PC-3 (cell line): ENCODE measurements at places on chromosomes 1 and 21.

DNA sequence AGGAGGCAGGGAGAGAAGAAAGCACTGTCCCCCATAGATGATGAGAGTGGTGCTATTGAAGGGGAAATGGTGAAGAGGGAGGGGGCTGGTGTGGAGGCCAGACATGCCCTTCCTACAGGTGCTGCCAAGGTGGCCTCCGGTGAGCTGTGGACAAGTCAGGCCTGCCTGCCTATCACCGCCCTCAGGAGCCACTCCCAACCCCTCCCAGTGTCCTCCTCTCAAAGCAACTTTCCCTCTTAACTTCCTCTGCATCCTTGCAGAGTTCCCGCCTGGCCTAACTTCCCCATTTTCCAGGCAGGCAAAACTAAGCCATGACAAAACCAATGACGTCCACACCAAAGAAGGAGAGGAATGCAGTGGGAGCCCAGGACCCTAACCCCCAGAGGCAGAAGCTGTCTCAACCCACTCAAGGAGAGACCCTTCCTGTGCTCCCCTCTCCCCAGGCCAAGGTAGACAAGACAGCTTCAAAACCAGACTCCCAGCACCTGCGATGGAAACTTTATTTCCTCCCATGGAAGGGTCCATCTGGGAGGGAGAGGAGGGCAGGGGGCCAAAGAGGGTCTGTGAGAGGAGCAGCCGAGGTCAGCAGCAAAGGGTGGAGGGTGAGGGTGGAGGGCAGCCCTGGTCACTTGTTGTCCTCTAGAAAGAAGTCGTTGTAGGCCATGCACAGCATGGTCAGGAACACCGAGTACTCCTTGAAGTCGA, 1.0 kb upstream of the S100A6 start:
- H3K27me3 ChIP-seq = no peaks in the 10 kb centered on the region
- peak overlapping the region; percentile 47 for H3K4me3 ChIP-seq

DNA sequence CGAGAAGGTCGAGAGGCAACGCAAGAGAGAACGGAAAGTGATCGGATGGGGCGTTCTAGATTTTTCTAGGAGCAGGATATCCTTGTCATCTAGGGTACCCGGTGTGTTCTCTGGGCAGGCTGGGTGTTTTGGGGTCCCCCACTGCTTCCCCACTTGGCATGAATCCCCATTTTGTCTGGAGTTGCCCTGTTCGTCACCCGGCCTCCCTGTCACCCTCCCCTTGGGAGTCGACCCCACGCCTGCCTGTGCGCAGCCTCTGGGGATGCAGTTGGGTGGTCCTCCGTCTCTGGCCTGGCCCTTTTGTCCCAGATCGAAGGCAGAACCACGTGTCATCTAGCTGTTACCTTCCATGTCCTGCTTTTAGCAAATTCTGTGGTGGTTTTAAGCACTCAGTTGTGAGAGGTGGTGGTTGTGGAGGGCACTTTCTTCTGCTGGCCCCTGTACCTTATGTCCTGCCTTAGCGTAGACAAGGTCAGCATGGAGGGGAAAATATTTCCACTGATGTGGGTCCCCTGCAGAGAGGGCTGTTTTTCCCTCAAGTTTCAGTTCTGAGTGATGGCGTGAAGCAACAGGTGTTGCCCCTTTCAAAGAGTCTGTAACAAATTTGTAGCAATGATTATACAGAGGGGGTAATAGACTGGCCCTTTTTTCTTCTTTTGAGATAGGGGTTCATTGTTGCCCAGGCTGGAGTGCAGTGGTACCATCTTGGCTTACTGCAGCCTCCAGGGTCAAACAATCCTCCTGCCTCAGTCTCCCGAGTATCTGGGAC, 35.6 kb downstream of the CHAF1B start:
- no peaks in the 10 kb centered on the region for H3K27me3 ChIP-seq
- H3K36me3 ChIP-seq = peaks cover 8% of the 10 kb centered on the region
- H3K4me1 ChIP-seq = no peaks in the 10 kb centered on the region; the same call in 1 of the 2 replicates
- no peak overlapping the region for H3K4me3 ChIP-seq

GRCh38 chr1:24463776-24464735, 38.6 kb upstream of the RCAN3 start:
- peaks cover 27% of the 10 kb centered on the region for H3K36me3 ChIP-seq
- H3K27ac ChIP-seq = no peak overlapping the region
- H3K4me1 ChIP-seq = peaks cover 4% of the 10 kb centered on the region; the same call in 1 of the 2 replicates
- H3K27me3 ChIP-seq = no peaks in the 10 kb centered on the region
- DNase-seq = no peak

GRCh38 chr1:179305450-179305849, 11.9 kb downstream of the SOAT1 start:
- no peak overlapping the region for H3K4me3 ChIP-seq
- no peaks in the 10 kb centered on the region for H3K27me3 ChIP-seq
- H3K27ac ChIP-seq = no peak overlapping the region
- H3K4me1 ChIP-seq = peaks cover 13% of the 10 kb centered on the region
- peak; percentile 13 for DNase-seq

GRCh38 chr21:19130379-19131028, 726.9 kb upstream of the TMPRSS15 start:
- no peak for DNase-seq
- H3K27ac ChIP-seq = no peak overlapping the region
- H3K36me3 ChIP-seq = no peaks in the 10 kb centered on the region
- no peaks in the 10 kb centered on the region for H3K4me1 ChIP-seq
- H3K27me3 ChIP-seq = no peaks in the 10 kb centered on the region
- no peak overlapping the region for H3K4me3 ChIP-seq

DNA sequence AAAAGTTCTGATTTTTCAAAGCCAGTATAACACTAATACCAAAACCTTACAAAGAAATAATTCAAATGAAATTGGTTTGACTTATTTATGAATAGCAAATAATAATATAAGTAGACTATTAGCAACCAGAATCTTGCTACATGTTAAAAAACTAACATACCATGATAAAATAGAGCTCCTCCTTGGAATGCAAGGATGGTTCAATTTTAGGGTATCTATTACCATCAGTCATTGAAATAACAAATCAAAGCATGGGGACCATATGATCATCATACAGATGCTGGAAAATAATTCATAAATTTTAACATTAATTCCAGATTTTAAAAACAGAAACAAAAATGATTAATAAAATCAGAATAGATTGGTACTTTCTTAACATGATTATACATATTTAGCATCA, 66.3 kb downstream of the RRAGC start:
- no peak overlapping the region for H3K27ac ChIP-seq
- no peak overlapping the region for H3K4me3 ChIP-seq
- H3K36me3 ChIP-seq = no peaks in the 10 kb centered on the region

DNA sequence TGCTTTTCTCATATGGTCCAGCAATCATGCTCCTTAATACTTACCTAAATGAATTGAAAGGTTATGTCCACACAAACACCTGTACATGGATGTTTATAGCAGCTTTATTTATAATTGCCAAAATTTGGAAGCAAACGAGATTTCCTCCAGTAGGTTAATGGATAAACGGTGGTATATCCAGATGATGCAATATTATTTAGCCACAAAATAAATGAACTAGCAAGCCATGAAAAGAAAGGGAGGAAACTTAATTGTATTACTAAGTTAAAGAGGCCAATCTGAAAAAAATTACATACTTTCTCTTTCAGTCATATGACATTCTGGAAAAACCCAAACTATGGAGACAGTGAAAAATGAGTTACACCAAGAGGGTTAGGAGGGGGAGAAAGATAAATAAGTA, 76.3 kb upstream of the LRRC7 start:
- H3K27ac ChIP-seq = no peak overlapping the region
- H3K4me3 ChIP-seq = no peak overlapping the region
- no peak for DNase-seq
- no peaks in the 10 kb centered on the region for H3K4me1 ChIP-seq
- H3K27me3 ChIP-seq = no peaks in the 10 kb centered on the region

DNA sequence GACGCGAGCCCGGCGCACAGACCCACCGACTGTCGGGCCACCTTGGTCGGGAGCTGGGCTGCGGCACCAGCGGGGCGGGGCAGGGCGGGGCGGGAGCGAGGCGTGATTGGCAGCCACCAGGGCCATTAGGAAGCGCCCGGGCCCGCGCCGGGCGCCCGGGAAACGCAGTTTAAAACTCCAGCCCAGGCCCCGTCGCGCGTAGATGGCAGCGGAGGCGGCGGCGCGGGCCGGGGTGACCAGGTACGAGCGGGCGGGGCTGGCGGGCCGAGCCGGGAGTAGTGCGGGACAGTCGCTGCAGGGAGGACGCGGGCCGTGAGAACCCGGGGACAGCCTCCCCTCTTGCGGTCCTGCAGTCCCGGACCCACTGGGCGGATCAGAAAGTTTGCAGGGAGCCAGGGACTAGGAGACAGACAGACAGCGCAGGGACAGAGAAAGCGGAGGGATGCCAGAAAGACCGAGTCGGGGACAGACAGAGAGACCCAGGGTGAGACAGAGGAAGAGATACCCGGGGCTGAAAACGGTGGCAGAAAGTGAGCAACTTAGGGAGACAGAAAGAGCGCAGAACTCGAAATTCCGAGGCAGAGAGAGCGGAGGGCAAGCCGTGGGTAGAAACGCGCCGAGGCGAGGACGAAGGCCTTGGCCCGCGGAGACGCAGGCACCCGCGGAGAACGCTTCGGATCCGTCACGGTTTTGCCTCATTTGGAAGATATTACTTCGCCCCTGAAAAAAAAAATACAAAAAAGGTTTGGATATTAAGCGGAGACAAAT, at the start of gene DMBX1:
TSS of gene DMBX1 (plus strand) at position 199 of the 768 bp plus-strand sequence. CDS start 17,175 bp downstream, outside the sequence.
- peak; percentile 73 for DNase-seq
- no peak within 1 kb of the TSS for H3K27ac ChIP-seq
- peak within 1 kb of the TSS; percentile 71 for H3K4me3 ChIP-seq
- H3K4me1 ChIP-seq = peaks cover 4% of the 10 kb centered on the region; the same call in 1 of the 2 replicates
- H3K27me3 ChIP-seq = peaks cover 19% of the 10 kb centered on the region
